NT2/D1 (cell line): ENCODE measurements at places on chromosomes 3 and 15.

- no peak for DNase-seq
Observed at GRCh38 chr3:22371036-22371435, 620.0 kb upstream of the ZNF385D start.

- DNase-seq, result peak; percentile 54
Observed at GRCh38 chr3:8555113-8555661, 53.6 kb downstream of the LMCD1 start.

- DNase-seq, result no peak
Observed at GRCh38 chr3:133457465-133458067, 57.7 kb downstream of the BFSP2 start.

- no peak for DNase-seq
Observed at GRCh38 chr15:63238796-63239195, 38.6 kb upstream of the APH1B start.

DNA sequence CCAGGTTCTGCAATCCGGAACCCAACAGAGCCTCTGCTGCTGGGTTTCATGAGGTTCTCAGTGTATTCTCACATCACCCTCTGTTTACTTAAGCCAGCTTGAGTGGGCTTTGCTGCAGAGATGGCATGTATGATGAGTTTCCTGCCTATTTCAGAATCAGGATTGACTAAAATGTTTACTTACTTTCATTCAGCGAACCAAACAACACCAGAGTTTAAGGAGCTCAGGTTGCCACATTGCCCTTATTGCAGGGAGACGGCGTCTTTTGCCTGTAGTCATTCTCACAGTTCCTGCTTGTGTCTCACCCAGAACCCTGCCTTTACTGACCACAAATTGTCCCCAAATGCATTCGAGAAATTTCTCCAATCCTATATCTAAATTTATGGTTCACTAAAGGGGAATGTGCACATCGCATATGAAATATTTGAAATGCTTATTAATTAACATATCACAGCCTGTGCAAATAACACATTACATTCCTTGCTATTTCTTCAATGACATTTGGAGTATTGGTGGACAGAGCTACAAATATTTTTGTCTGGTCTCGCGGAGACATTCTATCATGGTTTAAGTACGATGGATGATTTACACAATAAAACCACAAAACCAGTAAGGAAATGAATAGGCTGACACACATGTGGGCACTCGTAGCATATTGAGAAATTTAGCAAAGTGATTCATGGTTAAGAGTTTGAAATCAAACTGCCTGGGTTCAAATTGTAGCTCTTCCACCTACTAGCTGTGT, 377.2 kb upstream of the CFAP20DC start:
- no peak for DNase-seq

DNA sequence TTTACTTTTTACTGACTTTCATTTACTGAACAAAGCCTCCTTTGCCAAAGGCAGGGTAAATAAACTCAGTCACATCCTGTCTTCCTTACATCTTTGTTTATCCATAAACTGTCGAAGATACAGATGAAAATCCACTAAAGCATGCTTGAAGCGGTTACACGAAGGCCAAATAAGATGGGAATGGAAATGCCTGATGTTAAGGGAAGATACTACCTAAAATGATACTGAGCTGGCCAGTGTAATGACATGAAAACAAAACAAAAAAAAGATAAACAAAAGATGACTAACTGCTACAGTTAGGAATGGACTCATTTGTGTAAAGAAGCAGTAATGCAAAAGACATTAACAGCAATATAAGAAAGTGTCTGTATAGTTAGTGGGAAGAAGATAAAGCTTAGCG, 114.7 kb upstream of the ADAMTS9 start:
- no peak for DNase-seq

- no peak for DNase-seq
Observed at GRCh38 chr15:60379525-60380274, 18.1 kb downstream of the ANXA2 start.

- DNase-seq, result no peak
Observed at GRCh38 chr3:54962200-54962599, 34.3 kb upstream of the LRTM1 start.
